Ascending aorta (tissue), 2 donors: ENCODE measurements at places on chromosomes 2 and 18. TPM values are rescaled to one million over a fixed set of nuclear protein-coding genes. Genes with fewer than 3 reads are reported as not detected.

DNA sequence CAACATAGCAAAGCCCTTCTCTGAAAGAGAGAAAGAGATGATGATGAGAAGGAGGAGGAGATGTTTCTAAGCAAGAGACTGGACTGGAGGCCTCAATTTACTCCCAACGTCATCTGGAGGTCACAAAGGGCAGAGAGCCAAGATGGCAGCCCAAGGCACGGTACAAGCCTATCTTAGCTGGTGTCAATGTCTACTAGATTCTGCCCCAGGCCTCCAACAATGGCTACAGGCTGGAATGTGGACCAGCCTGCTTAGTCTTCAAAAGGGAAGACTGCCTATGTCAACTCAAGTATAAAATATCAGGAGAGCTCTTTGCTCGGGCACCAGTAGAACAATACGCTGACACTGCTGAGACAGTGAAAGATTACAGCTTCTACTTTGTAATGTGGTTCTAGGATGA is 6.7 kb upstream of the SLC4A5 start:
- no peak overlapping the region for H3K27ac ChIP-seq
- no peaks in the 10 kb centered on the region for H3K36me3 ChIP-seq
- H3K4me3 ChIP-seq: no peak overlapping the region
- H3K27me3 ChIP-seq: no peaks in the 10 kb centered on the region
- DNase-seq: no peak
- no peaks in the 10 kb centered on the region for H3K4me1 ChIP-seq

The ABCB11 gene
- not detected for total RNA-seq

The AGXT gene
- not detected for total RNA-seq

- no peak overlapping the region for H3K4me3 ChIP-seq
- no peak for DNase-seq
- H3K36me3 ChIP-seq: no peaks in the 10 kb centered on the region
- peaks cover 7% of the 10 kb centered on the region for H3K4me1 ChIP-seq
- H3K27me3 ChIP-seq: no peaks in the 10 kb centered on the region
These were observed 173.8 kb downstream of the ICOS start for GRCh38 chr2:204110338-204110741.

DNA sequence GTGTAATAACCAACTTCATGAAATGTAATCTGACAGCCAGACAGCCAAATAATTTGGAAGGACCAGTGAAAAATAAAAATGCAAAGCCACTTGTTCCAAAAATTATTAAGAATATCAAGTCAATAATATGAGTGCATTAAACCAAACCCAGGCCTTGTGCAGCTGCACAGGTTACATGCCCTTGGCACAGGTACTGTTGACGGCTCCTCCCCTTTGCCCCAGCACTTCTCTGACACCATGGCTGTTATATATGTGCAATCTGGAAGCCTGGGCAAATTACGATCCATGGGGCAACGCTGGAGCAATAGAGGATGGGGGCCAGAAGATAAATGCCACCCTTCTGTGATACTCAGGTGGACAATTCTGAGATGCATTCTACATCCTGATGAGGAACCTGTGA is 68.9 kb downstream of the METTL4 start:
- no peaks in the 10 kb centered on the region for H3K4me1 ChIP-seq
- no peak overlapping the region for H3K27ac ChIP-seq
- no peaks in the 10 kb centered on the region for H3K36me3 ChIP-seq

DNA sequence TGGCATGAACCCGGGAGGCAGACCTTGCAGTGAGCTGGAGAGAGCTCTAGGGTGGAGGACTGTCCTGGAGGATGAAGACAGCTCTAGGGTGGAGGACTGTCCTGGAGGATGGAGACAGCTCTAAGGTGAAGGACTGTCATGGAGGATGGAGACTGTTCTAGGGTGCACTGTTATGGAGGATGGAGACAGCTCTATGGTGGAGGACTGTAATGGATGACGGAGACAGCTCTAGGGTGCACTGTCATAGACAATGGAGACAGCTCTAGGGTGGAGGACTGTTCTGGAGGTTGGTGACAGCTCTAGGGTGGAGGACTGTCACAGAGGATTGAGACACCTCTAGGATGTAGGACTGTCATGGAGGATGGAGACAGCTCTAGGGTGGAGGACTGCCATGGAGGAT is 21.1 kb upstream of the KCNG2 start:
- no peak overlapping the region for H3K4me3 ChIP-seq
- no peak overlapping the region for H3K27ac ChIP-seq
- H3K4me1 ChIP-seq: no peaks in the 10 kb centered on the region

- H3K27ac ChIP-seq: no peak overlapping the region
- H3K4me1 ChIP-seq: peaks cover 9% of the 10 kb centered on the region
- no peak for DNase-seq
- no peaks in the 10 kb centered on the region for H3K27me3 ChIP-seq
- H3K36me3 ChIP-seq: no peaks in the 10 kb centered on the region
- no peak overlapping the region for H3K4me3 ChIP-seq
These were observed 72.0 kb upstream of the SH3BP4 start for GRCh38 chr2:234879671-234880455.

- DNase-seq: no peak
- H3K4me3 ChIP-seq: no peak overlapping the region
- H3K27me3 ChIP-seq: no peaks in the 10 kb centered on the region
- H3K4me1 ChIP-seq: no peaks in the 10 kb centered on the region
- H3K27ac ChIP-seq: no peak overlapping the region
These were observed 72.9 kb upstream of the HK2 start for GRCh38 chr2:74760875-74761630.

DNA sequence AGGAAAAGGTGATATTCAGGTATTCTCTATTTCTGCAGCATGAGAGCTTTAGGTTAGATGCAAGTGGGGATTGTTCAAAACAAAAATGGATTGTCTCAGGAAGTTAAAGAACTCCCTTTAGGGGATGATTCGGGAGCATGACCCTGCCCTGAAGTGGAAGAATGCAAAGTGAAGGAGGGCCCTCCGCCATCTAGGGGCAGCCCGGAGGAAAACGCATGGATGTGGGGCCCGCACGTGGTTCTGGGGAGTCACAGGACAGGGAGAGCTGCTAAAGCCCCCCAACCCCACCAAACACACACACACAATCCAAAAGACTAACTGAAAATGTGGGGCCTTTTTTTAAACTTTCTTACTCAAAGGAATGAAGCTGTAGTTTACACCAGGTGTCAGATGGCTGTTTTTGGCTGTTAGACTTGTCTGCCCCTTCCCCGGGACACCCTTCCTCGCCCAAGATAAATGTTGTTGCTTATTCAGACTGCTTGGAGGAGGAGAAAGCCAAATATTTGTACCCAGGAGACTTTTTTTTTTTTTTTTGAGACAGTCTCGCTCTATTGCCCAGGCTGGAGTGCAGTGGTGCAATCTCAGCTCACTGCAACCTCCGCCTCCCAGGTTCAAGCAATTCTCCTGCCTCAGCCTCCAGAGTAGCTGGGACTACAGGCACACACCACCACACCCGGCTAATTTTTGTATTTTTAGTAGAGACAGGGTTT is 78.8 kb downstream of the HNRNPLL start:
- DNase-seq: no peak
- H3K4me1 ChIP-seq: peaks cover 27% of the 10 kb centered on the region
- no peaks in the 10 kb centered on the region for H3K27me3 ChIP-seq
- no peaks in the 10 kb centered on the region for H3K36me3 ChIP-seq

- no peak overlapping the region for H3K4me3 ChIP-seq
- H3K27me3 ChIP-seq: no peaks in the 10 kb centered on the region
- H3K36me3 ChIP-seq: no peaks in the 10 kb centered on the region
- peaks cover 4% of the 10 kb centered on the region for H3K4me1 ChIP-seq
- no peak overlapping the region for H3K27ac ChIP-seq
These were observed 56.3 kb downstream of the PHLPP1 start for GRCh38 chr18:62771494-62772270.

GRCh38 chr2:187541086-187542085 is 12.8 kb downstream of the TFPI start:
- H3K27ac ChIP-seq: peak overlapping the region; percentile 58
- DNase-seq: no peak
- no peaks in the 10 kb centered on the region for H3K27me3 ChIP-seq

- H3K27ac ChIP-seq: no peak overlapping the region
- H3K27me3 ChIP-seq: no peaks in the 10 kb centered on the region
- no peak overlapping the region for H3K4me3 ChIP-seq
- peaks cover 8% of the 10 kb centered on the region for H3K4me1 ChIP-seq
- no peaks in the 10 kb centered on the region for H3K36me3 ChIP-seq
- DNase-seq: no peak
These were observed 150.5 kb downstream of the SEPTIN10 start for GRCh38 chr2:109463236-109463635.

DNA sequence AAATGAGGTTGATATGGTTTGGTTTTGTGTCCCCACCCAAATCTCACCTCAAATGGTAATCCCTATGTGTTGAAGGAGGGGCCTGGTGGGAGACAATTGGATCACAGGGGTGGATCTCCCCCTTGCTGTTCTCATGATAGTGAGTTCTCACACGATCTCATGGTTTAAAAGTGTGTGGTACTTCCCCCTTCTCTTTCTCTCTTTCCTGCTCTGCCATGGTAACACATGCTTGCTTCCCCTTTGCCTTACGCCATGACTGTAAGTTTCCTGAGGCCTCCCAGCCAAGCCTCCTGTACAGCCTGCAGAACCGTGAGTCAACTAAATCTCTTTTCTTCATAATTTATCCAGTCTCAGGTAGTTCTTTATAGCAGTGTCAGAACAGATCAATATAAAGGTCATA is 24.7 kb upstream of the FAM124B start:
- no peak overlapping the region for H3K4me3 ChIP-seq
- no peaks in the 10 kb centered on the region for H3K4me1 ChIP-seq
- no peaks in the 10 kb centered on the region for H3K36me3 ChIP-seq

The SLC4A3 gene
- 1.8 TPM for total RNA-seq

DNA sequence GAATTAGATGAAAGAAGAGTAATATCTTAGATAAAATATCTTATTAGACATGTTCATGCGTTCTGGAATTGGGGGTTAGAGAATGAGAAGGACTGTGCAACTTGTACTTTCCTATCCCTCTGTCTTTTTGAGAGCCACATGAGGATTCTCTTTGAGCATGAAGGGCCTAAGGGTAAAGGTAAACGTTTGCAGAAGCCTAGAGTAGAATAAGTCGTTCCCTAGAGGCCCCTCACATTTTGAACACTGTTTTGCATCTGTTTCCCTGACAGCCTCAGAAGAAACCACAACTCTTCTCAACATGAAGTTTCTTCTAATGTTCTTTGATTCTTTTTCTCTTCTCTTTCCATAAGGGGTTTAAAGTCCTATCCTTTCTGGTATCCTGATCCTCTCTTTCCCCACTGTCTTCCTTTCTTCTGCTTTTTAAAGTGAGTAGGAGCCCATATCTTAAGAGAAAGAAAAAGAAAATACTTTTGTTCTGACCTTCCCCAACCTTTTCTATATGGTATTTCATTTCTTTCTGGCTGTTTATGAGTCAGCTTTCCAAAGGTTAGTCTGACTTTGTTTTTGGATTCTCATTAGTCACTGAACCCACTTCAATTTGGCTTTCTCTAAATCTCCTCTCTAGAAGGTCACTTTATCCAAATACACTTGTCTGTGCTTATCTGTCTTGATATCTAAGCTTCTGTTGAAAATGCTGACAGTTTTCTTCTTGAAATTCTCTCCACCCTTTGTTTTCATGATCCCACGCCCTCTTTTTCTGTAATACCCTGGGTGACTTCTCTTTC is 34.8 kb downstream of the PPP1R1C start:
- no peaks in the 10 kb centered on the region for H3K4me1 ChIP-seq
- no peaks in the 10 kb centered on the region for H3K27me3 ChIP-seq
- no peak overlapping the region for H3K4me3 ChIP-seq
- no peak overlapping the region for H3K27ac ChIP-seq
- H3K36me3 ChIP-seq: no peaks in the 10 kb centered on the region
- no peak for DNase-seq

DNA sequence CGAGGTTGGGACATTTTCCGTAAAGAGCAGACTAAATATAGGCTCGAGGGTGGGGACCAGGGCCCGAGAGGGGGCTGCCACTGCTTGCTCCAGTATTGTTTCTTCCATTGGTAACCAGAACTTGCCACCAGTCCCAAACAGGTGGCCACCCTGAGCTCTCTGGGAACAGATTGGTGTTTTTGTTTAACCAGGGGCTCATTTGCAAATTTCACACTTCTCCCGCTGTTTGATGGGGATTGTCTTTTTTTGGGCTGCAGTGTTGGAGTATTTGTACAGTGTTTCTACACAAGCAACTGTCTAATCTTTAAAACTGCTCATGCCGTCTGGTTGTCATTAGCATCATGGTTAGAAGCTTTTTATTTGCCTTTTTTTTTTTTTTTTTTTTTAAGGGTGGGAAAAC is 8.5 kb downstream of the AGAP1 start:
- no peak overlapping the region for H3K4me3 ChIP-seq
- no peaks in the 10 kb centered on the region for H3K36me3 ChIP-seq
- H3K27me3 ChIP-seq: no peaks in the 10 kb centered on the region
- DNase-seq: no peak
- H3K27ac ChIP-seq: no peak overlapping the region

GRCh38 chr2:60025496-60025895 is 528.0 kb downstream of the BCL11A start:
- no peaks in the 10 kb centered on the region for H3K36me3 ChIP-seq
- no peaks in the 10 kb centered on the region for H3K27me3 ChIP-seq
- no peak overlapping the region for H3K27ac ChIP-seq
- DNase-seq: no peak
- H3K4me3 ChIP-seq: no peak overlapping the region
